ENCODE measurements at places on chromosomes 12 and 14.

DNA sequence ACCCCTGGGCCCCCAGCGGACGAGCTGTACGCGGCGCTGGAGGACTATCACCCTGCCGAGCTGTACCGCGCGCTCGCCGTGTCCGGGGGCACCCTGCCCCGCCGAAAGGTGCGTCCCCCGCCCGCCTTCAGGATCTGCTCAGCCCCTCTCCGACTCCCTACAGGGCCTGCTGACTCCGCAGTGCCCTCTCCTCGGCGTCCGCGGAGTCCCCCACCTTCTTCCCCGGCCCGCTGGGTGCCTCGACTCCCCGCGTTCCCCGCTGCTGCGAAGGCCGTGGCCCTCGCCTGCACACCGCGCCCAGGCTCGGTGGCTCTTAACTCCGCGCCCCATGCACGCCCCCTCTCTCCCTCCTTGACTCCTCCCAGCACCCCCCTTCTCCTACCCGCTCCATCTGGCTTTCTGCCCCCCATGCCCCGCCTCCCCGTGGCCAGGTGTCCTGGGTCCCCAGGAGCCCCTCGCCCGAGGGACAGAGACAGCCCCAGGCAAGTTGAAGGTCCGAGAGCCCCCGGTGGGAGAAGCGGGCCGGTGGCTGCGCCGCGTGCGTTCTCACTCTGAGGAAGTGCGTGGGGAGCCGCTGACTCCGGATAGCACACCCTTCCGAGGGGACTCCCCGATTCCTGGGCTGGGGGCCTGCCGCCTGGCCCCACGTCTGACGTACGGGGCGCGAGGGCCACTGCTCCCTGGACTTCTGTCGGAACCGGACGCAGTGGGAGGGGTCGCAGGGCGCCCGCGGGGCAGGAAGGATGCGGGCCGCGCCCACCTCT lies 594 bp downstream of the TAMALIN start:
- no peak for DNase-seq

DNA sequence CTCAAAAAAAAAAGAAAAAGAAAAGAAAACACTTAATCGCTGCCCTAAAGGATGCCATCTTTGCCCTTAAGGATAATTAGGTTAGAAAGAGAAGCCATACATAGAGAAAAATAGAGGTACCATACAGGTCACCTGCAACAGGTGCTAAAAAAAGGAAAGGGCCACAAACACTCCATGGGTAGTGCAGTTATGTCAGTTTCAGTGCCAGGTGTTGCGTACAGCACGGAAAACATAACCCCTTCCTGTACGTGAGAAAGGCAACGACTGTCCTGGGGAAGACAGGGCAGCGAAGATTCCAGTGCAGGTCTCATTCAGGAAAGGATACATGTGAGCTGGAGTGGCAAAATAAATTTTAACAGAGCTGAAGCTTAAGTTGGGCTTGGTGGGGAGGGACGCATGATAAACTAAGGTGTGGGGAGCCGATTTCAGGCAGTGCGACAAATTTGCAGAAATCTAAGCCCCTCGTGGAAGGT lies 553 bp upstream of the DAZAP2 start:
- no peak for DNase-seq

GRCh38 chr12:5222011-5222461 lies 178.4 kb downstream of the KCNA5 start:
- no peak for DNase-seq

- no peak for DNase-seq
Measured at GRCh38 chr12:50620109-50620977, 115.6 kb downstream of the DIP2B start.

DNA sequence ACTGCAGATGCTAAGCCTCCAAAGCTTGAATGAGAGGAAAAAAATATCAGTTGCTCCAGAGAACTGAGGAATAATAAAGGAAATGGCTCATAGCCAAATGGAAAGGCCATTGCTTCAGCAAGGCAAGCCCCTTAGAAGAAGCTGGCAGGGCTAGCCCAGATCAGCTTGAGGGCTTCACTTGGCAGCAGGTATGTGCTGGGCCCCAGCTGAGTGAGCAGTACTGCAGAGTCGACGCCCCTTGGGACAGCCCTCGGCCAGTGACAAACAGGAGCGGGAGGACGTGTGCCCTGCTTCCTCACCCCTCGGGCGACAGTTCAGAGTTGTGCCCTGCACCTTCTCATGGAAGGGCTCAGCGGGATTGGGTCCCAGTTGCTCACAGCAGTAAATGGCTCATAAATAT lies 1031.2 kb upstream of the TMEM132C start:
- DNase-seq = no peak

- DNase-seq = no peak
Measured at GRCh38 chr12:104643819-104644669, 187.3 kb downstream of the CHST11 start.

DNA sequence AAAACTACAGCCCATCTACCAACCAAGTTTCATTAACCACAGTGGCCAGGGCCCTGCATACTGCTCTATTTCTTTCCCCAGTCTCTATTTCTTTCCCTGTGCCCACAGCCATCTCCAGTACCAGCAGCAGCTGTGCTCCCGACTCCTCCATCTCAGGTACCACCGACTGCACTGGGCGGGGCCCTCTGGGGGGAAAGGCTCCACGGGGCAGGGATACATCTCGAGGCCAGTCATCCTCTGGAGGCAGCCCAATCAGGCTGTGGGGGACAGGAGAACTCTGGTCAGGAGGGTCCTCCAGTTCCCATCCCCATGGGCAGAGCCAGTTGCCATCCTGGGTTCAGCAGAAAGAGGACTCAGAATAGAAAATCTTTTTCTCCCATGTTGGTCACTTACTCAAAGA lies 3.0 kb downstream of the CDK4 start:
- DNase-seq = no peak

GRCh38 chr12:25785134-25785533 lies 173.3 kb upstream of the RASSF8 start:
- no peak for DNase-seq

DNA sequence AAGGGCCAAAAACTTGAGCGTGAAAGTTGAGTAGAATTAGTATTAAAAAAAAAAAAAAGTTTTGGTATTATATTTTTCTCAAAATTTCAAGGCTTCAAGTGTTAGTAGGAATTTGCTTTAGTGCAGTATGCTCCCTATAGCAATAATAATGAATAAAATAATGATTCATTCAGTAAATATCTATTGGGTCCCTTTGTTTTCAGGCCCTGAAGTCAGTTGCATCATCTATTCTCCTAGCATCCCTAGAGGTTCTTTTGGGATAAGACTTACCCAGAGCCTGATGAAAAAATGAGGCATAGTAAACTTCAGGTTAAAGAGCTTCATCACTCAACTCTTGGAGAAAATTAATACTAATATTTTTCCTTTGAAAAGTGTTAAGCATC lies 1.1 kb downstream of the KMT5A start:
- DNase-seq = no peak

- no peak for DNase-seq
Measured at GRCh38 chr12:97308576-97309198, 153.9 kb upstream of the RMST start.

GRCh38 chr12:74537126-74537706 lies 419 bp upstream of the ATXN7L3B start:
- peak; percentile 35 for DNase-seq

GRCh38 chr14:104111301-104112112 lies 26.0 kb downstream of the ASPG start:
- no peak for DNase-seq

- no peak for DNase-seq
Measured at GRCh38 chr12:80472236-80472635, 28.2 kb downstream of the PTPRQ start.

DNA sequence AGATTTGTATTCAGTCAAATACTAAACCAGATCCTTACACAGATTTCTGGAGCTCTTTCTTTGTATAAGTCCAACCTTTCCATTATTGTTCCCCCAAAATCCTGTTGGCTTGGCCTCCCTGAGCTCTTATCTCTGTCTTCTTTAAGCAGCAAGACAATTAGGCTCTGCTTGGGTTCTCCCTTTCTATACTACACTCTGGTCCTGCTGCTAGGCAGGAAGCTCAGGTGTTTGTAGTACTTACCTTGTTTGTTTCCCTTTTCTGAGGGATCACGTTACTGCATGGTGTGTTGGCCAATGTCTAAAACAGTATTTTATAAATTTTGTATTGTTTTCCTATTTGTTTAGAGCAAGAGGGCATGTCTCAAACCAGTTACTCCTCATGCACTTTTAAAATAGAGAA lies 192.9 kb downstream of the PRKD1 start:
- DNase-seq = no peak

- DNase-seq = no peak
Measured at GRCh38 chr12:61891632-61892031, 368.6 kb upstream of the USP15 start.

GRCh38 chr12:81208187-81208911 lies 130.5 kb downstream of the ACSS3 start:
- no peak for DNase-seq

DNA sequence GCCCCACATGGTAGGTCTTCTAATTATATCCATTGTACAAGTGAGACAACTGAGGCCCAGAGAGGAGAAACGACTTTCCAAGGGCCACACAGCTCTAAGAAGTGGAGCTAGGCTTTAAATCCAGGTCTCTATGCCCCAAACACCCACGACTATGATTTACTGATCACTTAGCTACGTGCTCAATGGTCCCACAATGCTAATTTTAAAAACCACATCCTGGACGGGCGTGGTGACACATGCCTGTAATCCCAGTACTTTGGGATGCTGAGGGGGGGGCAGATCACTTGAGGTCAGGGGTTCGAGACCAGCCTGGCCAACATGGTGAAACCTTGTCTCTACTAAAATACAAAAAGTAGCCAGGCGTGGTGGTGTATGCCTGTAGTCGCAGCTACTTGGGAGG lies 8.4 kb upstream of the MLEC start:
- no peak for DNase-seq

DNA sequence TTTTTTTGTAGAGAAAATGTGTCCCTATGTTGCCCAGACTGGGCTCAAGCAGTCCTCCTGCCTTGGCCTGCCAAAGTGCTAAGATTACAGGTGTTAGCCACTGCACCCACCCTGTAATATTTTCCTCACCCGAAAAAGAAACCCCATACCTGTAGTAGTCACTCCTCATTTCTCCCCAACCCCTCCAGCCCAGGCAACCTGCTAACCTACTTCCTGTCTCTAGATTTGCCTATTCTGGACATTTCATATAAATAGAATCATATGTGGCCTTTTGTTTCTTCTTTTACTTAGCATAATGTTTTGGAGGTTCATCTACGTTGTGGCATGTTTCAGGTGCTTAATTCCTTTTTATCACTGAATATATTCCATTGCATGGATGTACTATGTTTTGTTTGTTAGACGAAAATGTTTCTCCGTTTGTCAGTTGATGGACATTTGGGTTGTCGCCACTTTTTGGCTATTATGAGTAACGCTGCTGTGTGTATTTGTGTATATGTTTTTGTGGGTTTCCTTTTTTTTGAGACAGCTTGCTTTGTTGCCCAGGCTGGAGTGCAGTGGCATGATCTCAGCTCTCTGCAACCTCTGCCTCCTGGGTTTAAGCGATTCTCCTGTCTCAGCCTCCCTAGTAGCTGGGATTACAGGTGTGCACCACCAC lies 6.2 kb downstream of the ANKRD13A start:
- DNase-seq = no peak

DNA sequence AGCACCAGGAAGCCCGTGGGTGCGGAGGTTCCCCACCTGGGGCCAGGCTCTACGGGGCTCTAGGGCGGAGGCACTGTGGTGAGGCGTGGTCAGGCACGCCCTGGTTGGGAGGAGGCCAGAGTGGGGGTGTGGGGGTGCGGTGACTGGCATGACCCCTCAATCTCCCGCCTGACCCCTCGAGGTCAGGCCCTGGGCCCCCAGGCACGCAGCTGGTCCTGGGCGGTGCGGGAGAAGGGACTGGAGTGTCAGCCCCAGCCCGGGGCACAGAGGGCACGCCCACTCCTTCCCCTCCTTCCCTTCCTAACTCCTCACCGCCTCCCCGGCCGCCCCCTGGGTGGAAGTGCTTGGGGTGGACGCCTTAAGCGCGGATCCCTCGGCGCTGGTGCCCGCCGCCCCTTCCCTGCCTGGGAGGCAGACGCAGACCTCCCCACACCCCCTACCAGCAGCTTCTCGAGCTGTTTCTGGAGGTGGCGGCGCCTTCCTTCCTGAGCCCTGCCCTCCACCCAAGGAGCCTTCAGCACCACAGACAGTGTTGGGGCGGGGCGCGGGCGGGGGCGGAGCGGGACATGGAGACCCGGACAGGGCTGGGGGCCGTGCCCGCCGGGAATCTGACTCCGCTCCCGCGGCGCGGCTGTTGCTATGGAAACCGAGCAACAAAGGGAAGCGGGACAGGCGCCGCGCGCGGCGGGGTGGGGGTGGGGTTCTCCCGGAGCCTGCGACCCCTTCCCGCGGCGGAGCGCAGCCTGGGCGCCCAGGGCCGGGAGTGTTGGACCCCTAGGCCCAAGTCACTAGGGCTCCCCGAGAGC lies 741 bp upstream of the CRIP2 start:
- no peak for DNase-seq

GRCh38 chr12:57110104-57111030 lies 795 bp downstream of the STAT6 start:
- DNase-seq = no peak

DNA sequence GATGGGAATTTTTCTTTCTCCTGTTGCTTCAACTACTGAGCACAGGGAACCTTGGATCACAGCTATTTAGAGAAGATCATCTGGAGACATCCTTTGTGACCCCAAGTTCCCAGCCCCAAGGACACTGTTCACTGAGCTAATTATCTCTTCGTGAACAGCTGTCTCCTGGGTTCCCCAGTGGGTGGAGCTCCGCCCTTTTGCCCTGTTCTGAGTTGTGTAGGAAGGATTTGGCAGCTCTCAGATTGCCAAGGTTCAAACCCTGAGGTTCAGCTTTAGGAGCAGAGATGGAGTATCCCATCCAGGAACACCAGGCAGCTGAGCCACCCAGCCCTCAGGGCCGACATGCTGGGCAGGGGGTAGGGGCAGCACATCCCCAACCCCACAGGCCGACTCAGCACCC lies 32.0 kb downstream of the NGB start:
- DNase-seq = no peak

DNA sequence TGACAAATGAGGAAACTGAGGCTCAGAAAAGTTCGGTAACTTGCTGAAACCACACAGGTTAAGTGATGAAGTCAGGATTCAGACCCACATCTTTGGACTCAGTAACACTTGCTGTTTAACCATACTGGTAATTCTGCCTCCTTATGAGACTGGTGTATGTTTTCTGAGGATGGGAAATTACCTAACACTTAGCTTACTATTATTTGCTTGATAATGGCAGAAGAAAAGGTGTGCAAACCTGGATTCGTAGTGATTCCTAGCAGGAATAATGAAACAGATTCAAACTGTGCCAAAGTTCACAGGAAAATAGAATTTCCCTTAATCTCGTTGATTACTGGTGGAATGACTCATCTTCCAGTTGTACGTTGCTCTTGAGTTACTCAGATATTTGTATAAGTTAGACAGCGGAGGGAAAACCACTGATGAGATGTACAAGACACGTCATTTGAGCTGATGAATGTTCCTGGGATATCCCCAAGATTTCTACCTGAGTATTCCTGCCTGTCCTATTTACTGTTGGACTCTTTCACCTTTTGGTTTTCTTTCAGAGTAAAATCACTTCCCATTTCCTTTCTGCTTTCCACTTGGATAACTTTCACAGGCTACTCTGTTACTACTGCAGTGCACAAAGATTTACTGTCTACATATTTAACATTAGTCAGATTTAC lies 37.5 kb downstream of the PRORP start:
- DNase-seq = no peak

Data from GM18507 (cell line).